ENCODE measurements at places on chromosomes 6 and 20.

- DNase-seq, result no peak
Measured at GRCh38 chr6:142075516-142076101, 57.1 kb upstream of the GJE1 start.

DNA sequence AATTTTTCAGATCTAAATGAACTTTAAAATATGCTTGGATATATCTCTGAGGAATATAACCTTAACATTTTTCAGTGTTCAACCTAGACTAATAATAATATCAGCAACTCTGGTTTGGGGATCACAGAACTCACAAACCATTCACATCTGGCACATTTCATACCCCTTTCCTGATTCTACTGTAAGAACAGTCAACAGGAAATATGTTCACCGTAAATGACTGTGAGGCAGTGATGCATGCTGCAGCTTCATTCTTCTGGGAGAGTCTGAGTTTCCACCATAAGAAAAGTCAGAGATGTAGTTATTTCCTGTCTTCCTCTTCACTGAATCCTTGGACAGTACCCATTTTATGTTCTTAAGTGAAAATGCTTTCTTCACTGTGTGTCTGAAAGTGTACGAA, 134.2 kb upstream of the IFNGR1 start:
- DNase-seq, result no peak

GRCh38 chr6:10603219-10603618, 82.1 kb downstream of the GCNT2 start:
- DNase-seq, result no peak

- no peak for DNase-seq
Measured at GRCh38 chr20:24619212-24619611, 149.8 kb downstream of the SYNDIG1 start.

- no peak for DNase-seq
Measured at GRCh38 chr20:2387180-2387577, 6.5 kb downstream of the TGM6 start.

DNA sequence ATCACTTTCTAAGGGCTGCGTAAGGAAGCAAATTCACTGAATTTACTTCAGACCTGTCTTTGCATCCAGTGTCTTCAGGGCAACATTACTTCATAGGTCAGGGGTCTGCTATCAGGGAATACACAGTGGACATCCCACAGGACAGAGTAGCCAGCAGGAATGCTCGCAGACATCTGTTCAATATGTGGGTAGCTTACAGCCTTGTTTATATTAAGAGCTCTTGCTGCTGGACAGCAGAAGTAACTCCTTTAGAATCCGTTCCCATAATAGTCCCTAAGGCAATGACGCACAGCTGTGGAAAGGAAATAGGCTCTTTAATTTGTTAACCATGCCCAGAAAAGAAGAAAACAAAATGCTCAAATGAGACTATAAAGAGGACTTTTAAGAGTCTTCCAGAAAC, 198.7 kb downstream of the MOXD1 start:
- DNase-seq, result no peak

DNA sequence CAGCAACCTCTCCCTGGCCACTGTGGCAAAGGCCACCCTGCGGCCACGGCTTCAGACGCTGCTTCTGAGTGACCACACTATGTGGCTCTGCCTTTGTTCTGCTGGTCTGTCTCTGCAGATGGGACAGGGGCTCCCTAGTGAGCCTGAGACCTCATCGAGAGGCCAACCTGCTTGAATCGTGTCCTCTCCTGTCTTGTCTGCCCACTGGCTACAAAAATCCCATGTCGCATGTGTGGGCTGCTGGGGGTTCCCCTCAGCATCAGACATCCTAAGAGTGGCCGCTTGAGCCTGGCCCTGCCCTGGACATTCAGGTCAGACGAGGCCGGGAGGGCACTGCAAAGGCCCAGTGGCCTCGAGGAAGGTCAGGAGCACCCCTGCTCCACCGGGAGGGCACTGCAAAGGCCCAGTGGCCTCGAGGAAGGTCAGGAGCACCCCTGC, 222.9 kb downstream of the DLL1 start:
- DNase-seq, result no peak

GRCh38 chr20:35269055-35269781, 8.7 kb downstream of the MMP24OS start:
- peak; percentile 13 for DNase-seq

DNA sequence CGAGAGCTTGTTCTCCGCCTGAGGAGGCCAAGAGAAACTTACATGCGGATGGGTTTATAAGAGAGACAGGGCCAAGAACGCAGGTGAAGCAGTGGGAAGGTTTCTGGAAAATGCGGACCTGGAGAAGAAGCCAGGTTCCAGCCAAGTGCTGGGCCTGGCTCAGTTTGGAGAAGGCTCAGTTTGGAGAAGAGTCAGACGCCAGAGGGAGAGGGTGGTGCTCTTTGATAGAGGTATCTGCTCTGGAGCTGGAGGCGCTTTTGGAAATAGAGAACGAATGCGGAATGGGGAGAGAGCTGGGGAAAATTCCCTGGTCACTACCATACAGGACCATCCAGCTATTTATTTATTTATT, 753 bp downstream of the RSPH9 start:
- no peak for DNase-seq

- no peak for DNase-seq
Measured at GRCh38 chr6:134446218-134446848, 128.4 kb upstream of the SGK1 start.

DNA sequence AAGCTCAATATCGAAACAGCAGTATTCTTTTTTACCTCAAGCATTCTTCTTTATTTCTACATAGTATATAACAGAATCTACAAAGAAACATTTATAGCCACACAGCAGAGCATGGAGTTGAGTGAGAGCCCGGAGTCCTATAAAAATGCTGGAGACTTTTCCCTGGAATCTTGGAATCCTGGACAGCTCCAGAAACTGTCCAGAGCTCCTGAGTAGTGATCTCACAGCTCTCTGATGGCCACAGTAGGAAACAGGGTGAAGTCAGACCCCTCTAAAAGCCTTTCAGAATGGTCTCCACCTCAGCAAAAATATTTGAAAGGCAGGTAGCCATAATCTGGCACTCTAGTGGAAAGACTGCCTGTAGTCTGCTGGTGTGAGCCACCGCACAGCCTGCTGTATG, 149.3 kb upstream of the STXBP5 start:
- no peak for DNase-seq

DNA sequence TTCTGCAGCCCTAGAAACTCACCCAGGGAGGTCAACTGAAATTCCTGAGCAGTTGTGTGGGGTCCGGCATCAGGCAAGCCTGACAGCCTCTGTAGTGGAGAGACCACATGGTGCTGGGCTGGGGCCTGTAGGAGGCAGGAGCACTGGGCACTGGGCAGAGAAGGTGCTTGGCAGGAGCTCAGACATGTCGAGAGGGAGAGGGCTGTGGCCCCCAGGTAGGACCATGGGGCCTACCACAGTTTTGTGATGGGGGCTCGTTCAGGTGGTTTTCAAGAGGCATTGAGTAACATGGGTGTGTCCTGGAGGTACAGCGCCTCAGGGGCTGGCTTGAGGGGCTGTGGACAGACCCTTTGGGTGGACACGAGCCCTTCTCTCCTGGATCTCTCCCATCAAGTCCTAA, 15.9 kb downstream of the SLC22A23 start:
- no peak for DNase-seq

All from anterior cingulate cortex (tissue), 58 donors.